ENCODE measurements at places on chromosomes 16 and 17.

DNA sequence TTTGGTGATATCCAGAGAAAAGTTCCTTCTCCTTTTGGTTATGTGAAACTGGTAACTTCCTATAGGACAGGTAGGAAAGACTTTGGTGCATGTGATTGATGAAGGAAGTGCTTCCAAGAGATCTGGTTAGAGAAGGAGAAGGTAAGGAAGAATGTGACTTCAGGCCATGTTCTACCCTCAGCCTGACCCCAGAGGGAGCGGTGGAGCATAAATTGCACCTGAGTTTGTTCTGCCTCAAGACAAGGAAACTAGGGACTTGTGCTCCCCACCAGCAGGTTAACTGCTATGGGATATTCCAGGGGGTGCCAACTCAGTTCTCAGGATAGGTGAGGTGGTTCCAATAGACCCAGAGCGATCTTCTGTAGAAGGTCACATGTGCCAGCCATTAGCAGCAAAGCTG lies 299.3 kb upstream of the XYLT1 start:
- DNase-seq, result no peak

DNA sequence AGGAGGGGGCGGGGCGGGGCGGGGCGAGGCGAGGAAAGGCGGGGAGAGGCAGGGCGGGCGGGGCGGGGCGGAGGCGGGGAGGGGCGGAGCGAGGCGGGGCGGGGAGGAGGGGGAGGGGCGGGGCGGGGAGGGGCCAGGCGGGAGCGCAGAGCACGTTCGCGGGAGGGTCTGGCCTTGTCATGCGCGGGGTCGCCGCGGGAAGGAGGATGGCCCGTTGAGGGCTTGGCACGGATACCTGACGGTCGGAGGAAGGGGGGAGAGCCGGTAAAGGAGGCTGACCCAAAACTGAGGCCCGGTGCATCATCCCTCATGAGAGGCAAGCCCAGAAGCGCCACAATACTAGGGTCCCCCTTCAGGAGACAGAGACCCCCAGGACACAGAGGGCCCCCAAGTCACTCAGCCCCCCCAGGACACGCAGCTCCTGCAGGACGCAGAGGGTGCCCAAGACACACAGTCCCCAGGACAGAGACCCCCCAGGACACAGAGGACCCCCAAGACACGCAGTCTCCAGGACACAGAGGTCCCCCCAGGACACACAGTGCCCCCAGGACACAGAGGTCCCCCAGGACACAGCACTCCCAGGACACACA lies 593 bp upstream of the WDR45B start:
- no peak for DNase-seq

- DNase-seq, result peak; percentile 84
These were observed 24.9 kb downstream of the ACTG1 start for GRCh38 chr17:81487487-81488275.

- DNase-seq, result no peak
These were observed 46.1 kb upstream of the MARCHF10 start for GRCh38 chr17:62854098-62854680.

GRCh38 chr17:72733619-72734282 lies 358.7 kb downstream of the SLC39A11 start:
- DNase-seq, result no peak

- no peak for DNase-seq
These were observed 662.5 kb upstream of the SALL1 start for GRCh38 chr16:51813609-51814008.

DNA sequence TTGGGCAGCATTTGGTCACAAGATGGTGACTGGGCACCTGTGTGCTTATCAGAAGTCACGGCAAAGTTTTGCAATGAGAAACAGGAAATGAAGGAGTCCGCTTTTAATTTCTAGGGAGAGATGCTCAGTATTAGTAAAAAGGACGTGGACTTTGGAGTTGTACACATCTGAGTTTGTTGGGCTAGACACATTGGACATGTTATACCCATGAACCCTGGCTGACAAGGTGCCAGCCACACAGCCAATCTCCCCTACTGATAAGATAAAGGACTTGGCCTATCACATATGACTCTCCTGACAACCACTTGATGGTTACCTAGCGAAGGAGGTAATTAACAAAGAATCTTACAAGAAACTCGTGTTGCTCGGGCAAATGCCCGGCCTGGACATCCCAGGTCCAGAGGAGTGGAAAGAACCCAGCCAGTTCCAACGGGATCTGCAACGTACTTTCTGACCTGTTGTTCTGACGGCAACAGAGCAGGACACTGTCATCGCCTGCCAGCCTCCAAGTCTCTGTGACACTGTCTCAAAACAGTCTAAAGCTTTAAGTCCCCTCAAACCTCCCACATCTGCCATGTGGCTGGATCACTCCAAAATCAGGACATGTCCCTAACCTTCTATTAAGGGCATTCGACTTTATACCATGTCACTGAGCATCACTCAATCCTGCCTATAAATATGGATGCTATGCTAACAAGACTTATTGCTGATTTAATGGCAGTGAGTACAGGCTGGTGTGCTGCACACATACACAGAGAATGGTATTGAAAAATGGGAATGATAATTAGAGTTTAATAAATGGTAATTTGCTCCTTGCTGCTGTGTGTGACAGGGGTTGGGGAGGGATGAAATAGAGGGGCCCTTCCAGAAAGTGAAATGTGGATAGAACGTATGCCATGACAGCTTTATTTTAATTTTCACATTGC lies 47.6 kb upstream of the LYRM9 start:
- no peak for DNase-seq

GRCh38 chr16:48734220-48734619 lies 124.2 kb upstream of the N4BP1 start:
- DNase-seq, result no peak

DNA sequence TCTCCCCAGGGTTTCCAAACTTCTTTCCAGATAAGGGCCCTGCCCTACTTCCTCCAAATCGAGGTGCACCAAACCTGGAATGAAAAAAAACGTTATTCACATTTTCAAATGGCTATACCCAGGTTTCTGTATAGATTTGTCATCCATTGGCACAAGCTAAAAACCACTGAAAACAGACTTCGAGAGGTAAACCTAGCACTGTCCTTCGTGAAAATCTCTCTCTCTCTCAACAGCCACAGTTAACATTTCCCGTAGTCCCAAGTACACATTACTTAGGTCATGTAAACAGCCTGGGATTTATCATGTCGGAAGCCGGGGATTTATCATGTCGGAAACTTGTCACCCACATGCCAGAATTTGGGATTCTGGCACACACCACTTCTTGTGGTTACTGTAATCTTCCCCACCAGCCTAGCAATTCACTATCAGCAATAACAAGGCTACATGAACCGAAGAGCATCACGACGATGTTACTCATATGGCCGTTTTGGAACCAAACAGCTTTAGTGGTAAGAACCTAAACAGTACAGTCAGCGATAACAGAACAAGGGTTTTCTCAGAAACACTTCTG lies 1.2 kb downstream of the DDX5 start:
- no peak for DNase-seq

GRCh38 chr17:73315471-73315870 lies 3.7 kb upstream of the CDC42EP4 start:
- no peak for DNase-seq

- DNase-seq, result no peak
These were observed 38.9 kb downstream of the LGALS9 start for GRCh38 chr17:27669850-27670249.

GRCh38 chr16:81808933-81809480 lies 29.9 kb downstream of the PLCG2 start:
- no peak for DNase-seq

DNA sequence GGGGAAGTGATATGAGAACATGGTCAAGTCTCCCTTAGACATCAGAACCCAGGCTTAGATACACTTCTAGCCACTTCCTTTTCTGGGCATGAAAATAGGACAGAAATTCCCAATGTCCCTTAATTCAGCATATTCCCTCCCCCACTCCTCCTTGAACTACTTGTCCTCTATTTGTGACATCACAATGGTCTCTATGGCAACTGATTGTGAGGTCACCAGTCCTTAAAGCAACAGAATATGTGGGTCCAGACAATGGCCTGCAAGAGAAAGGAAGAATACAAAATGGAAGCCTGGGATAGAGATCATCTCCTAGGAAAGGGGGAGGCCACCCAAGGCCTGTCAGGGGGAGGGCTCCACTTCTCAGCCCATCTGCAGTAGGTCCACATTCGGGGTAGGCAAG lies 6.7 kb upstream of the SEZ6 start:
- DNase-seq, result no peak

GRCh38 chr17:40978575-40979151 lies 5.5 kb downstream of the KRT40 start:
- DNase-seq, result no peak

- no peak for DNase-seq
These were observed 10.8 kb upstream of the NME1 start for GRCh38 chr17:51142597-51142996.

DNA sequence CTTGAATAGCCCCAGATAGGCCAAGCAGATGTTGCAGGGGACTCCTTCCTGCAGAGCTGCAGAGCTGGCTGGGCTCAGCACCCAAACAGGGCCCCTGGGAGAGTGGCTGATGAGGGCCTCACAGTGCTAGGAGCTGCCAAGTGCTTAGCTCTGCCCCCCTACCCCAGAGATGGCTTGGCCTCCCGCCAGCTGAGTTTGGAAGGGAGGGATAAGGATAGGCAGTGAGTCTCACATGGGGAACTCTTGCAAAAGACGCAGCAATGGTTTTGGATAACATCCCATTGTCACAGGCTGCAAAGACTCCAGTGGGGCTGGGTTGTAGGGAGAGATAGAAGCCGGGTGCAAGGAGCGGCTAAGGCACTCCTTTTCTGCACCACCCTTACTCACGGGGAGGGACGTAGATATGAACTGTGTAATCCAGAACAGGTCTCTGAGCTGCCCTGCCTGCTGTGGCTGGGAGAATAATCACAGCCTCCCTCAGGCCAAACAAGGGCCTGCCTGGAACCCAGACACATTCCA lies 52.9 kb upstream of the MAF start:
- DNase-seq, result no peak

DNA sequence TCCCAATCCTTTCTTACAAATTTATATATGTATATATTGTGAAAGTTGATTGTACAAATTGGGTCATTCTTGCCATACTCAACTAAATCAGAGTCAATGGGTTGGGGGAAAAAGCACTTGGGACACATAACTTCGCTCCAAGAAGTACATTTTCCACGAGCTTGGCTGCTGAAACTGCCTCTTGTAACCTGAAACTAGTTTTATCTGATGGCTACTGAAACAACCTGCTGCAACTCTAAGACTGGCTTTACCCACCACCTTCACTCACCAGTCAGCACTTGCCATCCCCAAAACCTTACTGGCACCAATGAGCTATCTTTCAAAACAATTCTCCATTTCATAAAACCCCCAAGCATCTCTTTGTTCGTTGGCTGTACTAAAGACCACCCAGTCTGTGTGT lies 14.5 kb upstream of the MYCBPAP start:
- no peak for DNase-seq

GRCh38 chr16:10971560-10971961 lies 27.2 kb downstream of the CLEC16A start:
- DNase-seq, result no peak

GRCh38 chr17:57418463-57419246 lies 162.3 kb downstream of the MSI2 start:
- DNase-seq, result no peak

GRCh38 chr16:20673882-20674683 lies 23.4 kb downstream of the ACSM1 start:
- no peak for DNase-seq

- DNase-seq, result no peak
These were observed 1.3 kb downstream of the PLEKHH3 start for GRCh38 chr17:42675348-42675964.

DNA sequence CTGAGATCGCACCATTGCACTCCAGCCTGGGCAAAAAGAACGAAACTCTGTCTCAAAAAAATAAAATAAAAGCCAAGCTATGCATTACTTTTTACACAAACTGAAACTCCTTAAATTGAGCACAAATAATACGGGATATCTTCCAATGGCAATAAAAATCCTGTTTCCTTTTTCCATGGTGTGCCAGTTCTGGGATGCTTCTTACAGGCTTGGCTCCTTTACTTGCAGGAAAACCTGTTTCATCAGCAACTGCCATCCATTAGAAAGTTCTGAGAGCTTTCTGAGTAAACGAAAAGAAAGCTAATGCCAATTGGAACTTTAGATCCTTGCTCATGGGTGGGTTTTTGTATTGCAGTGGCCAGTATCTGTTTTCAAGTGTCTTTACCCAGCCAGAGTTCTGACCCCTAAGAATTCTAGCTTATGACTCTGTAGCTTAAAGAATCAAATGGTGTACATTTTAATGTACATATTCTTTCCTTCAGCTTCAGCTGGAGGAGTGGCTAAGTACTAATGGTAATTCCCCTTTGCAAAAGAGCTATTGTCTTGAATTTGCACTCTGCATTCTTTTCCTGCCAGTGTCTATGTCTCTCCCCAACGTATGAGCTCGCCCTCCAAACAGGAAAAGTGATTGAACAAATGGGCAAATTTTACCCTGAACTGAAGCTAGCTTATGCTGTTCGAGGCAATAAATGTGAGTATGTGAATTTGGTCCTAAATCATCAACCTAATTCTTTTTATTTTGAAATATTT lies 21.5 kb upstream of the DDX19A start:
- DNase-seq, result no peak

DNA sequence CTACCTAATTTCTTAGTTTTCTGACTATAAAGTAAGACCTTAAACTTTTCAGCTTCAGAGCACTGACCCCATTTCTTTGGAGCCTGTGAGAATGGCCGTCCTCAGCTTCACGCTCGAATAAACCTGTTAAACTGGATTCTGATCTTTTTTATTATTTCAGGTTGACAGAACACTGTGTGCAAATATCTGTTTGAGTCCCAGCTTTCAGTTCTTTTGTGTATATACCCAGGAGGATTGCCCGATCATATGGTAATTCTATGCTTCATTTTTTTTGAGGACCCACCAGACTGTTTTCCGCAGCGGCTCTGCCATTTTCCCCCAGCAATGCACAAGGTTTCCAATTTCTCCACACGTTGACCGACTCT lies 19.8 kb upstream of the KCNH6 start:
- no peak for DNase-seq

GRCh38 chr17:17054636-17055035 lies 12.4 kb downstream of the MPRIP start:
- DNase-seq, result no peak

GRCh38 chr17:78002166-78002565 lies 43.7 kb downstream of the TNRC6C start:
- DNase-seq, result no peak

GRCh38 chr17:43024407-43025289 lies at the start of gene RND2:
TSS of gene RND2 (plus strand) at chr17:43025231. CDS start at chr17:43025348, 117 bp downstream.
- DNase-seq, result peak; percentile 69

GRCh38 chr17:80614332-80615047 lies 69.9 kb downstream of the RPTOR start:
- DNase-seq, result no peak

Measured in activated T-cell treated with anti-CD3 and anti-CD28 coated beads for 48 hours (primary cell).